Activated CD4-positive, alpha-beta T cell treated with anti-CD3 and anti-CD28 coated beads, Interleukin-2, amount 50 U/mL, for 1 hour (primary cell): ENCODE measurements at places on chromosomes 2 and 18.

DNA sequence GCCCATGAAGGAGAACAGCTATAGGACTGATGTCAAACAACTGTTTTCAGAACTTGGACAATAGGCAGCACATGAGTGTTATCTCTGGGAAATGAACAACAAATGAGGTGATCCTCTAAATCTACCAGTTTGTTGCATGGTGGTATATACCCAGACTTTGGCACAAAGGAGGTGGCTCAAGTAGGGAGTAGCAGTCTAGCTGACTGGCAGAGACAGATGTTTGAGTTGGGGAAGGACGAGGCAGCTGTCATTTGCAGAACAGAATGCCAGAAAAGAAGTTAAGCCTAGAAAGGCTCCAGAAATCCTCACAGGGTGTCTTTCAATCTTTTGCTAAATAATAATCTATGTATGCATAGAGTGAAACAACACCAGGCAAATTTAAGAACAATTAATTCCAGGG lies 47.4 kb downstream of the RPE start:
- DNase-seq: no peak

- no peak for DNase-seq
These were observed 261.9 kb downstream of the TCF4 start for GRCh38 chr18:55326134-55326533.

- DNase-seq: no peak
These were observed at the start of gene MC4R for GRCh38 chr18:60372596-60372995. TSS of gene MC4R (minus strand) at chr18:60372775. CDS start at chr18:60372349, 426 bp downstream.

DNA sequence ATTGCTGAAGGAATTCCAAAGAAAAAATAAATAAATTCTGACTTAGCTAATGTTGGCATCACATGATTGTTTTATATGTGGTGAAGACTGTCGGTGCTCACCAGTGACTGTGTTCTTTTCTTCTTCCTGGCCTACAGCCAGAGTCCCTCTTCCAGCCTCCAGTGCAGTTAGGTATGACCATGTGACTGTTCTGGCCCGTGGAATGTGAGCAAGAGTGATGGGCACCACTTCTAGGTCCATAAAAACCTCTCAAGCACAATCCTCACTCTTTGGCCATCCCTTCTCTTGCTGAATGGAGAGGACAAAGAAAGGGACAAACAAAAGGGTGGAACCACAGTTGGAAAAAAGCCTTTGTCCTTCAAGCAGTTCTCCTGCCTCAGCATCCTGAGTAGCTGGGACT lies 39.0 kb upstream of the BMPR2 start:
- no peak for DNase-seq

DNA sequence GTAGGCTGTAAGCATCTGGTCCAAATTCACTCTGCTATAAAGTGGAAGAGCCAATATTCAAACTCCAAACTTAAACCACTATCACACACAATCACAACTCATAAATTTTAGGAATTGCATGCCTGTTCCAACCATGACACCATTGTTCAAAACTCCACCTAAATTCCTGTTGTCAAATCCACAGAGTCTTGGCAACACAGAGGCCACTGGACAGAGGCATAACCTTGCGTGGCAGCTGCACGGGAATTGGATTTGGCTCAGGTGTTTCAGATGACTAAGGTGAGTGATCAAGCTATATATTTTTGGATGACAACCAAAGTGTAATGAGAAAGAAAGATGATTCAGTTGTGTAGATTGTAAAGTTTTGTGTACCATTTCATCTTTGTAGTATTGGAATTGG lies 422.7 kb upstream of the TNP1 start:
- no peak for DNase-seq

- no peak for DNase-seq
These were observed 41.6 kb downstream of the ANKRD44 start for GRCh38 chr2:197268786-197269584.

- DNase-seq: no peak
These were observed 24.5 kb downstream of the PRKD3 start for GRCh38 chr2:37300146-37300545.

DNA sequence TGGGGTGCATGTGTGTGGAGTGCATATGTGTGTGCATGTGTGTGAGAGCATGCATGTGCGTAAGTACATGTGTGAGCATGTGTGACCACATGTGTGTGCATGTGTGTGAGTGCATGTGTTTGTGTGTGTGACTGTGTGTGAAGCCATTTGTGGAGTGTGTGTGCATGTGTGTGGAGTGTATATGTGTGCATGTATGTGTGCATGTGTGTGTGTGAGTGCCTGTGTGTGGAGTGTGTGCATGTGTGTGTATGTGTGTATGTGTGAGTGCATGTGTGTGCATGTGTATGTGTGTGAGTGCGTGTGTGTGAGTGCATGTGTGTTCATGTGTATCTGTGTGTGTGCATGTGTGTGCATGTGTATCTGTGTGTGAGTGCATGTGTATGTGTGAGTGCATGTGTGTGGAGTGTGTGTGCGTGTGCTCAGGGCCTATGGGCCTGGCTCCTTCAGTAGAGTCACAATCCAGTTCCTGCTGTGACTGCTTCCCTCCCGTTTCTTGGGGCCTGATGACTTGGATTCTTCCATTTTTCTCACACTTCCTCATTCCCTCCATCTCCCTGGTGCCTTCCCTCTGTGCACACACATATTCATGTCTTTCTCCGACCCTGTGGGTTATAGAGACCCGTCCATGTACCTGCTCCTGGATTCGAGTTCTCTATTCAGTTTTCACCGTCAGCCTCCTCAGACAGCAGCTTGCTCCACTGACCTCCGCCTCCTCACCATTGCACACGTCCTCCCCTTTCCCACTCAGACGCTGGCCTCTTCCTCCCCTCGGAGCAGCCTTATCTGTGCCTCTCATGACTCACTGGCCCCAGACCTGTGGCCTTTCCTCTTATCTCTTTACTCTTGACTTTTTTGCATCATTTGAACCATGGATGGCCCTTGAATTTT lies 25.2 kb downstream of the TOGARAM2 start:
- DNase-seq: no peak

DNA sequence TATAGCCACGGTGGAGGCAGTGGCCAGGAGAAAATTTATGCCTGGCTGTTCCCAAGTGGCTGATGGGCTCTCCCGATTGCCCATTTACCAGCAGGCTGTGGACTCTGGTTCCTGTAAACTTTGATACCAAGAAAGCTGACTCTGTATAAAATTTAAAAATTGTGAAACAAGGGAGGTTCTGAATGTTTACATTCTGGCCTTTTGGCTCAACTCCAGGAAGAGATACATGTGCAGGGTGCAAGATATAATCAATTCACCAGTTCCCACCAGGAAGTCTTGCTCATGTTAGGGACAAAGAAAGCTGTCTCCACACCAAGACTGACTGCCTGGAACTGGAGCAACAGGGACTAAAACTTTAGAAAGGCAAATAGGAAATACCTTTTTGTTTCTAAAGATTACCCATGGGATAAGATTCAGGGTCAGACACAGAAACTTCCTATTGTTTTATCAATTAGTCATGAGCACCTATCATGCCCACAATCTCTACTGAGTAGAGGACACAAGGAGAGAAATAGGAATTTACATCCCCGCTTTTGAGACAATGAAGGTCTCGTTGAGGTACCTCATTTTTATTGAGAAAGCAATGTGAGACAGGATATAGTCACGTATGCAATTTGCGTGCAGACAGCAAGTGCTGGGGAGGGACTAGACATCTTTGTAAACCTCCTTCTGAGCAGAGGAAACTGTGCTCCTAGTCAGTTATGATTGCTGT lies 123.5 kb downstream of the LIPG start:
- DNase-seq: no peak
